Lung microvascular endothelial cell (primary cell): ENCODE measurements at places on chromosomes 16 and 17. TPM values are rescaled to one million over a fixed set of nuclear protein-coding genes. Genes with fewer than 3 reads are reported as not detected.

DNA sequence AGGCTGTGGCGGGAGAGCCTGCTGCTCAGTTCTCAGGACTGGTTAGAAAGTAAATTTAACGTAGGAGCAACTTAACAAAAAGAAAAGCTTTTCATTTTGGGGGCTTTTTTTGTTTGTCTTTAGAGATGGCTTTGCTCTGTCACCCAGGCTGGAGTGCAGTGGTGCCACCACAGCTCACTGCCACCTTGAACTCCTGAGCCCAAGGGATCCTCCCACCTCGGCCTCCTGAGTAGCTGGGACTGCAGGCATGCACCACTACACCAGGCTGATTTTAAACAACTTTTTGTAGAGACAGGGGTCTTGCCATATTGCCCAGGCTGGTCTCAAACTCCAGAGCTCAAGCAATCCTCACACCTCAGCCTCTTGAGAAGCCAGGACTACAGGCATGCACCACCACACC, 205.0 kb downstream of the RPTOR start:
- no peak for DNase-seq

GRCh38 chr17:44345454-44346026, 438 bp downstream of the GRN start:
- peak; percentile 80 for DNase-seq

DNA sequence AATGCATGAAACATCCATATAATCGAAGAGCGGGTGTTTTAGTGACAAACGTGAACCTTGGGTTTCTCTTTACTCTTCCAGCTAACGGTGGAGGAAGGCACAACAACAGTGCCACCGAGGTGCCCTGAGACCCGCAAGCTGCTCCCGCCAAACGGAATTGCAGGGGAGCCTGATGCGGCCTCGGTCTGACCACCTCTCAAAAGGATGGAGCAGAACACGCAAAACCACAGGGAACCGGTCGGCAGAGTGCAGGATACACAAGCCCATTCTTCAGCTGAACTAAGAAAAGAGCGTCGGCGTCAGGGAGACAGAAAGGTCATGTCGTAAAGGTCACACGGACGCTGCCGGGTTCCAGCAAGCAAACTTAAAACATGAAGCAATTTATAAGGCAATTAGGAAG, 109.5 kb upstream of the ZNF750 start:
- DNase-seq: no peak

CDH11 gene
- total RNA-seq: 3.4 and 7.2 TPM in 2 replicates

TTLL6 gene
- not detected in 2 replicates for total RNA-seq

- DNase-seq: no peak
Measured at GRCh38 chr17:68544111-68544915, 32.1 kb downstream of the PRKAR1A start.

GRCh38 chr17:64571746-64572145, 65.0 kb downstream of the CEP95 start:
- peak; percentile 36 for DNase-seq

GRCh38 chr16:56632156-56632847, at the start of gene MT1M:
MT1M (plus strand) TSS chr16:56632659; CDS start chr16:56632732, 73 bp downstream.
- DNase-seq: peak; percentile 35

DNA sequence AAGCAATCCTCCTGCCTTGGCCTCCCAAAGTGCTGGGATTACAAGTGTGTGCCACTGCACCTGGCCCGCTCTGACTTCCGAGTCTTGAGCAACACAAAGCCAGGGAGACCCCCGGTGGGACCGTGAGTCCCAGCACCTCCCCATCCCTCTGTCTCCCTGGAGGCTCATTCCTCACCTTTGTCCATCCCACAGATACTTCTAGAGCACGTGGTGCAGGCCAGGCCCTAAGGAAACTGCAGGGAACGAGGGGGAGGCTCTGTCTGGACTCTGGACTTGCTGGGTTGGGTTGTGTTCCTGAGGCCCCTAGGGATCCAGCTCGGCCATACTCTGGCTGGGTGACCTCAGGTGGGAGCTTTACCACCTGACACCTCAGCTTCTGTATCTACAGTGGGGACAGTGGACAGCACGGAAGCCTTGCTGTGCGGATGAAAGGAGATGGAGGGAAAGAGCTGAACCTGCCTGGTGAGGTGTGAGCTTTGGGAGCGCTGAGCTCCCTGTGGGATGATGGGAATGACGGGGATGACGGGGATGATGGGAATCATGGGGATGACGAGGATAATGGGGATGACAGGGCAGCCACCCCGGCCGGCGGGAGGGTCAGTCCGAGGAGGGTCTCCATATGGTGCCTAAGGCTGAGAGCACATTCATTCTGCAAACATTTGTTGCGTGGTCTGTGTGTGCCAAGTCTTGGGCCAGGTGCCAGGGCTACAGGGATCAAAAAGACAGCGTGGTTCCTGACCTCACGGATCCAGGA, 26.6 kb downstream of the C16orf74 start:
- no peak for DNase-seq

- DNase-seq: no peak
Measured at GRCh38 chr17:44088254-44088653, 17.7 kb downstream of the G6PC3 start.

DNA sequence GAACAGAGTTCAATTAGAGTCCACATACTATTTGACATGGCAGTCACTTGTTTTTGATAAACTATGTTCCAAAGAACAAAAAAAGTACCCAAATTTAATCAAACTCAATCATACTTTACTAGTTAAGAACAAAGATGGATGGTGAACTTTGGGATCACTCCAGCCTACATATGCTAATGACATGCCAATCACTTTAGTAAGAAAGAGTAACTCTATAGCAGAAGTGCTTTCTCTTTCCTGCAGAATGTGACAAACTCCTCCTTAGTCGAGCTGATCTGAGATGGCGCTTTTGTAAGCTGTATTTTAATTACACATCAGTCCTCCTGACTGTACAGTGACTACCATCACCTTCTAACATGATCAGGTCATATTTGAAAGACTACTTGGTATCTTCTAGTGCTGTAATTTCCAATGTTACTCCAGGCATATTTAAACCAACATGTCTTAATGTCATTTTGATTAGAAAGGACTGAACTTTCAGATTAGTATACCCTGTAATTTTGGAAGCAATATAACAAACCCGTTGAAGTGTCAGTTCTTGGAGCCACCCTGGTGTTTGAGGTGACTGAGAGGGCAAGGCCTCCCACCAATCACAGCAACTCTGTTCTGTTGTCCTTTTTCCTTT, 4.1 kb downstream of the NETO2 start:
- DNase-seq: peak; percentile 28

DNA sequence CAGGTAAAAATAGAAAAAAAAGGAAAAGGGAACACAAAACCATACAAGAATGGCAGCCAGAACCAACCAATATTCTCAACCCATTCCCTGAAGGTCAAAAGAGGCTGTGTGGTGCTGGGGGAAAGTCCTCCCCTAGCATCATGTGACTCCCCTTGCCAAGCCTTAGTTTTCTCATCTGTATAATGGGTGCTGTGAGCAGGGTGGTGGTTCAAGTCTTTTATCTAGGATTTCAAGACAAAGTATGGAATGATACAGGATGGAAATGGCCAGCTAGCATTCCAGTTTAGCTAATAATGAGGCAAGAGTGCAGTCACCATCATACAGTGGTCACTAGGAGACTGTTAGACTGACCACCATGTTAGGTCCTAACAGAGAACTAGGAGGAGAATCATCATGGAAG, 20.7 kb downstream of the PSMB3 start:
- no peak for DNase-seq

DNA sequence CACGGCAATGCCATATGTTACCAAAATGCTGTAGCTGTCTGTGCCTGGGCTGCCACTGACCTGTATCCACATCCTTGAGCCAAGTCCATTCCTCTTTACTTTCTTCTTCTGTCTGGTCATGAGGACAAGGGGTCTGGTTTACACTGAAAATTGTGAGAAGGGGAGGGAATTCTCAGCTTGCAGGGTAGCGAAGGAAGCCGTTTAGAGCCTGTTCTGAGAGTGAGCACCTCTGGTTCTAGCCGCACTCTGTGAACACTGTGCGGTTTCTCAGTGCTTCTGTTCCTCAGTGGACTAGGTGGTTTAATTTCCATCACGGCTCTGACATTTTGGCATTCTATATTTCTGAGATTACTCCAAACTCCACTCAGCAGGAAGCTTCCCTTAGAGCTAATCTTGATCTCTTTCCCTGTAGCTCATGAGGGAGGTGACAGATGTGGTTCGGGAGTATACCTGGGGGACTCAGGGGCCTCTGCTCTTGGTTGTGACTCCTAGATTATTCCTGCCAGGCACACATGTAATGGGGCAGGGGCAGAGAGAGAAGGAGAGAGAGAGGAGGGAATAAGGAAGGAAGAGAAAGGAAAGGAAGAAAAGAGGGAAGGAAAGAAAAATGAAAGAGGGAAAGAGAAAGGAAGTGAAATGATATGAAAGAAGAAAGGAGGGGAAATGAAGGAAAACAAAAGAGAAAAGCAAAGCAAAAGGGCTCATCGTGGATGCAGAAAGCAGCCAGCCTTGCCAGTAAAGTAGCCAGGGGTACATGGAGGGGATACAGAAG, 14.2 kb upstream of the TBX21 start:
- no peak for DNase-seq

GRCh38 chr16:76946879-76947278, 244.1 kb upstream of the MON1B start:
- DNase-seq: peak; percentile 51

DNA sequence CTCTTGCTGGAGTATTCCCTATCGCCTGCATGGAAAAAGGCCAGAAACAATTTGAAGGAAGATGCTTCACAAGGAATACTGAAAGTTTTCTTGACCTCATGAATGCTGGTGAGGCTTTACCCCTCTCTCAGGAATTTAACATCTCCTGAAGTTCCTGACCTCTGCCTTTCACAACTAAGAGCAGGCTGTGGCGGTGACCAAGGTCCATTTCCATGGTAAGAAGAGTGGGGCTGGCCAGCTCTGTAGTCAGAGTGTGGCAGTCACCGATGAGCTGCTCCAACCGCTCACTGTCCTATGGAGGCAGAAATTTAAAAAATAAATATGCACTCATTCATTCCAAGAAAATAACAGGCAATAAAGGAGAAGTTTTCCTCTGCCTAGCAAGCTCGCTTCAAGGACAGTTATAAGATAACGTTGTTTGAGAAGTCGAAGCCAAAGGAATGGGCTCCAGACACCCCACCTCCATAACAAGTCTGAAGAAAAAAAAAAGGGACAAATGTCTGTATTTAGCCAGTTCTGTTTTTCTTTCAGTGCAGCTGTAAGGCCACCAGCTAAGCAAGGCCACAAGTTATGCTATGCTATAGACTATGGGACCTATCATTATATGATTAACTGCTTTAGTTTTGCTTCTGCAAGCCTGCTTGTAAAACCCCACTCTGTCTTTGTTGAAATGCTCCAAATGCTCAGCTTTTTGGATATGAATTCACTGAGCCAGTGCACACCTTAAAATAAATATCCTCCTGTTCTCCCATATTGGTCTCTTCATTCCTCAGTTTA, 6.0 kb upstream of the CCL4L2 start:
- DNase-seq: no peak

DNA sequence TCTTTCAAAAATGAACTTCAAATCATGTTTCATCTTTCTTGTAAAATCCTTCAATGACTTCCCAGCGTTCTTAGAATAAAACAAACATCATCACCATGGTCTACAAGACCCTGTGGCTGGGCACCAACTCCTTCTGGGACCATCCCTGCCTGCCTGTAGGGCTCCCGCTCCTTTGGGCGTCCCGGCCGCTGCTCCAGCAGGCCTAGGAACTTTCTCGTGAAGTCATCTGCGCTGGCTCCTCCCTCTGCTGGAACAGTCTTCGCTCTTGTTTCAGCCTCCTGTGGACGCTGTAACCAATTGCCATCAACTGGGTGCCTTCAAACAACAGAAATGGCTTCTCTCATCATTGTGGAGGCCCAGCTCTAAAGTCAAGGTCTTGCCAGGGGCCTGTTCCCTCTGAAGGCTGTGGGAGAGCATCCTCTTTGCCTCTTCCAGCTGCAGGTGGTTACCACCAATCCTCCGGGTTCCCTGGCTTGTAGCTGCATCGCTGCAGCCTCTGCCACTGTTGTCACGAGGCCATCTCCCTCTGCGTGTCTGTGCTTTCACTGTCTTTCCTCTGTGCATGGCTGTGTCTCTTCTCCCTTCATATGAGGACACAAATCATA, 185.5 kb upstream of the SDK2 start:
- DNase-seq: no peak

DNA sequence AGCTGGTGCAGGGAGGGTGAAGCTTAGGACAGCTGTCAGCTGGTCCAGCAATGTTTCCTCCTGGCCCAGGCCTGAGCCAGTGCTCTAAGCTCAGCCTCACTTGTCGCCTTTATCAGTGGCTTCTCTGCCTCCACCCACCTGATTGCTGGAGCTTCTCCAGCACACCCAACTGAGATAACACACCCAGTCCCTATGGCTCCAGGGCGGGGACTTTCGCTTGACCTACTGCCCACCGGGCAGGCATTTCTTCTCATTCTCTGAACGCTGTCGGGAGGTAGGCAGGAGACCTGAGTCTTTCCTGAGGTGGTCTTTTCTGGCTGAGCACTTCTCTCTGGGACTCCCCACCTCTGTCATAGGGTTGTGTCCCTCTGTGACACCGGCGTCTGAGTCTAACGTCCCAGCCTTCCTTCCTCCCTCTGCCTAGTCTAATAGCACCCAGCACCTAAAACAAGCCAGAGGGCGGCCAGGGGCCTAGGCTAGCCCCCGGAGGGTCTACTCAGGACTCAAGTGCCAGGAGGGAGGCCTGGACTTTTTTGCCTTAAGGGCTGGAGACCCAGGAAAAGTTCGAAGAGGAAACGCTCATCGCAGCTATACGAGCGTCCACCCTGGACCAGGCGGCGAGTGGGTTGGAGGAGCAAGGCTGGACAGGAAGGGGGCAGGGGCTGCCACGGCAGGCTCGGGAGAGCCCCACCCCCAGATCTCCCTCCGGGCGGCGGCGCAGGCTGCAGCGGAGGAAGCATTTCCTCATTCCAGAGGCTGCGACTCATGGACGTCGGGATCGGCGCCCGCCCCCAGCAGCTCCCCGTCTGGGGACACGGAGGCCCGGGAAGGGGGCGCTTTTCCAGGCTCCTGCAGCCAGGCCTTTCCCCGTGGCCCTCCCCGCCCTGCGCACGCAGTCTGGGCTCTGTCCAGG, 756 bp downstream of the TAX1BP3 start:
- DNase-seq: peak; percentile 92

DNA sequence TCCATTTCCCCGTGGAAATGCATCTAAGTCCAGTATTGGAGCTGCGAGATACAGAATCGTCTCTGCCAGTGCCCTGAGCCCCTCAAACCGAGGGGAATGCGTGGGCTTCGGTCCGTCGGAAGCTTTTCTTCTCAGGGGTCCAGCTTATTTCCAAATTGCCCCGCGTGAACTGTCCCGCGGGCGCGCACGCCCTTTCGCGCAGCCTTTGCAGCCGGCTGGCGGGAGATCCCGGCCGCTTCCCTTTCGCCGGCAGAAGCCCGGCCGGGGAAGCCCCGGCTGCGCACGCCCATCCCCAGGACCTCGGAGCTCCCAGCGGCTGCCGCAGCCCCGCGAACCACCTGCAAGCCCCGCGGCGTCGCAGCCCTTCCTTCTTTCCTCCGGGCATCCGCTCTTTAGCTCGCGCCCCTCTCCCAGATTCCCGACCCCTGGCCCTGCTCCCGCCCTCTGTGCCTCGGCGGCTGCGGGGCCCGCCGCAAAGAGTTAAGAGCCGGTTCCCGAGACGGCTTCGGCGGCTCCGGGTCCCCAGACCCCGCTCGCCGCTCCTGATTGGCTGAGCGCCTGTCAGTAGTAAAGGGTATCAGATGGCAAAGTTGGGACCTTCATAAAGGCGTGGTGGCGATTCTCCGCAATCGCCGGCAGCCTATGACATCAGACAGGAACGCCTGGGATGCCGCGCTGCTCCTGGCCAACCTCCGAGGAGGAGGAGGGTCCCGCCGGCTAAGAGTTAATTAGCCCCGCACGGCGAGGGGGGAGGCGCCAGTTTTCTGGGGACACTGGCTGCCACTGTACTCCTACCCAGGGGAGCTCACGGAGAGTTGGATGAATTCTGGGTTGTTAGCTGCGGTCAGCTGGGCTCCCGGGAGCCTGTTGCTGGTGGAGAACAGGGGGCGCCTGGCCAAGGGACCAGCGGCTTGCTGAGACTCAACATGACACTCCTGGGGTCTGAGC, at the start of gene MYOCD:
MYOCD (plus strand) TSS at position 628 of the 948 bp plus-strand sequence; CDS start at position 927, 299 bp downstream.
- DNase-seq: peak; percentile 9
